H1 (cell line): ENCODE measurements at places on chromosomes 2 and 18. TPM values are rescaled to one million over a fixed set of nuclear protein-coding genes. Genes with fewer than 3 reads are reported as not detected.

GRCh38 chr18:55839343-55839742, 251.4 kb upstream of the TCF4 start:
- no peaks in the 10 kb centered on the region for H3K4me1 ChIP-seq
- H3K27ac ChIP-seq = no peak overlapping the region
- H3K36me3 ChIP-seq = no peaks in the 10 kb centered on the region
- no peak for DNase-seq
- no peaks in the 10 kb centered on the region for H3K27me3 ChIP-seq

ARL4C gene
- 15.9 and 16.9 TPM in 2 replicates for total RNA-seq

CNRIP1 gene
- total RNA-seq = 4.6 and 5.7 TPM in 2 replicates

ESPNL gene
- total RNA-seq = 1.3 and 1.8 TPM in 2 replicates

DNA sequence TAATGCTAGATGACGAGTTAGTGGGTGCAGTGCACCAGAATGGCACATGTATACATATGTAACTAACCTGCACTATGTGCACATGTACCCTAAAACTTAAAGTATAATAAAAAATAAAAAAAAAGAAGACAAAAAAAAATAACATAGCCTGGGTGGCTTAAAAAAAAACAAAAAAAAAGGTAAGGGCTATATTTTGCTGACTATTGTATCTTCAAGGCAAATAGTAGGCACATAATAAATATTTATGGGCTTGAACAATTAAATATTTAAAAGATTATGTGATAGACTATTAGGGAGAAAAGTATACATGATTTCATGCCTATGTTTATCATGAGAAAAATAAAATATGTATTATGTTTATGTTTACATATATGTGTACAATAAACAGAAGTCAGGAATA, 99.4 kb downstream of the CCDC148 start:
- no peaks in the 10 kb centered on the region for H3K36me3 ChIP-seq
- no peak overlapping the region for H3K27ac ChIP-seq
- DNase-seq = no peak
- no peak overlapping the region for H3K4me3 ChIP-seq

DNA sequence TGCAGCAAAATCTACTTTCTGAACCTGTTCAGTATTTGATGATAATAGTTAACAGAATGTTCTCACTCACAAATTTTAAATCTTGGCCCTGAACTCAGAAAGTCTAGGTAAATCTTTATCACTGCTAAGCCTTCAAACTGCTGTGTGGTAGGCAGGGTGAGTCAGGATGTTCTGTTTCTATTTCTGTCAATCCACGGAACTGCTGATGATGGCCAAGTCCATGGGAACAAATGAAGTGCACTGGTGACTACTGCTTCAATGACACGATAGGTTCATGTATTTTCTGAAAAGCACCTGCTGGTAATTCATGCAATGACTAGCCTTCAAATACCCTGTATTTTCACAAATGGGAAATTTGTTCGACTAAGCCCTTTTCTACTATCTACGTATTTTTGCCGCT, 14.2 kb downstream of the NIFK start:
- H3K4me3 ChIP-seq = no peak overlapping the region
- H3K36me3 ChIP-seq = peaks cover 5% of the 10 kb centered on the region
- H3K27me3 ChIP-seq = no peaks in the 10 kb centered on the region

DNA sequence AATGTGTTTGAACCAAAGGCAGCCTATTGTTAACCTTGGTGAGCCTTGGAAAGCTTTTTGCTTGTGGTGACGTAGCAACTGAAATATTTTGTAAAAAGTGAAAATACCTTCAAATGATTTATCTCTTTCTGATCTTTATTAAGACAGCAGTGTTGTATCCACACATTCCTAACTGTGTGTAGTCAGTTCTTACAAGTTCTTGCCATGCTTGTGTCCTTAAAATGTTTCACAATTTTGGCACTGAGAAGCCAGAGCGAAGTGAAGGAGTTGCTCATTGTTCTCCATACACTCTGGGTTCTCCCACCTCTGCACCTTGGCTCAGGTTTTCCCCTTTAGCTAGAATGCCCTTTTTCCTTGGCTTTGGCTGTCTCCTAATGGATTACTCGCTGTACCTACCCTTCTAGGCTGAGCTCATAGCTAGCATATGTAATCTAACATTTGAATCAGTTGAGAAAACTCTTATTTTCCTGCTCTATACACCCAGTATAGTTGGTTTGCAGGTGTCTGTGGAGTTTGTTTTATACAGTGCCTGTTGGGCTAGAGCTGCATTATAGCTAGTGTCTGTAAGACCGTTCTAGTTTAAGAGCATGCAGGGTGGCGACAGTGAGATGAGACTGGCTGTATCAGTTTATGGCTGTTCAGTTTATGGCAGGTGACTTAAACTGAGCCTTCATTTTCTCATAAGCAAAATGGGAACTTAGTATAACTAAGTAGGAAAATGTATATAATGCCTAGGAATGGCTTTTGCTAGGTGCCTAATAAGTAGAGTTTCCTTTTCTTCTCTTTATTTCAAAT, 45.5 kb downstream of the FMNL2 start:
- H3K27me3 ChIP-seq = no peaks in the 10 kb centered on the region
- peaks cover 4% of the 10 kb centered on the region; the same call in 1 of the 2 replicates for H3K4me1 ChIP-seq
- DNase-seq = no peak
- H3K36me3 ChIP-seq = no peaks in the 10 kb centered on the region

FBXO36 gene
- total RNA-seq = 2.8 and 3.4 TPM in 2 replicates

DNA sequence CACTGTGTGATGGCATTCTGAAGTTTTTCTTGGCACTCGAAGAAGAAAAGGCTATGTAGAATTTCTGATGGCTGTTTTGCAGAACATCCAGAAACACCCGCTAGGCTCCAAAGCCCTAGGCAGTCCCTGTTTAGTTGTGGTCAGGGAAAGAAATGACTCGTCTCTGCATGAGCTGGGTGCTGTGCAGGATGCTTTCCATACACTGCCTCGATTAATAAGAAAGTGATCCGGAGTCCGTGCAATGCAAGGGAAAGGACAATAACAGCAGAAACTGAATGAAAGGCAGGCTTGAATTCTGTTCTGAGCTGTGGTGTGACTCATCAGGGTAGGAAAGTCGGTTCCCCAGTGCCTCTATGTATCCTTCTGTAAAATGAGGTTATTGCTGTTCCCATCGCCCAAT, 18.7 kb downstream of the MAPRE3 start:
- H3K27me3 ChIP-seq = no peaks in the 10 kb centered on the region
- H3K36me3 ChIP-seq = no peaks in the 10 kb centered on the region
- no peaks in the 10 kb centered on the region for H3K4me1 ChIP-seq
- no peak overlapping the region for H3K4me3 ChIP-seq
- H3K27ac ChIP-seq = no peak overlapping the region
- DNase-seq = no peak
